ENCODE measurements at places on chromosomes 7 and 10.

DNA sequence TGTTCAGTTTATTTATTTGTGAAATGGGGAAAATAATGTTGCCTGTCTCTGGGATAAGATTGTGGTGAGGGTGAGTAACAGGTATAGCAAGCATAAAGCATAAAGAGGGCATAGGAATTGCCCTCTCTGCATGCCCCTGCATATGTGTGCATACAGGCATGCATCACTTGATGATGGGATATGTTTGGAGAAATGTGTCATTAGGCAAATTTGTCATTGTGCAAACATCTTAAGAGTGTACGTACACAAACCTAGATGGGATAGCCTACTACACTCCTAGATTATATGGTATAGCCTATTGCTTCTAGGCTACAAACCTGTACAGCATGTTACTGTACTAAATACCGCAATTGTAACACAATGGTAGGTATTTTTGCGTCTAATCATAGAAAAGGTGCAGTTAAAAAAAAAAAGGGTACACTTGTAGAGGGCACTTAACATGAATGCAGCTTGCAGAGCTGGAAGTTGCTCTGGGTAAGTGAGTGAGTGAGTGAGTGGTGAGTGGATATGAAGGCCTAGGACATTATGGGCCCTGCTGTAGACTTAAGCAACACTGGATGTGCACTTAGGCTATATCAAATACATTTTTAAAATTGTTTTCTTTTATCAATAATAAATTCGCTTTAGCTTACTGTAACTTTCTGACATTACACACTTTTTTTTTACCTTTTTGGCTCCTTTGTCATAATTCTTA, 386.5 kb upstream of the ANKRD30A start:
- no peak for DNase-seq

GRCh38 chr7:4742051-4742573, 33.3 kb upstream of the AP5Z1 start:
- peak; percentile 35 for DNase-seq

DNA sequence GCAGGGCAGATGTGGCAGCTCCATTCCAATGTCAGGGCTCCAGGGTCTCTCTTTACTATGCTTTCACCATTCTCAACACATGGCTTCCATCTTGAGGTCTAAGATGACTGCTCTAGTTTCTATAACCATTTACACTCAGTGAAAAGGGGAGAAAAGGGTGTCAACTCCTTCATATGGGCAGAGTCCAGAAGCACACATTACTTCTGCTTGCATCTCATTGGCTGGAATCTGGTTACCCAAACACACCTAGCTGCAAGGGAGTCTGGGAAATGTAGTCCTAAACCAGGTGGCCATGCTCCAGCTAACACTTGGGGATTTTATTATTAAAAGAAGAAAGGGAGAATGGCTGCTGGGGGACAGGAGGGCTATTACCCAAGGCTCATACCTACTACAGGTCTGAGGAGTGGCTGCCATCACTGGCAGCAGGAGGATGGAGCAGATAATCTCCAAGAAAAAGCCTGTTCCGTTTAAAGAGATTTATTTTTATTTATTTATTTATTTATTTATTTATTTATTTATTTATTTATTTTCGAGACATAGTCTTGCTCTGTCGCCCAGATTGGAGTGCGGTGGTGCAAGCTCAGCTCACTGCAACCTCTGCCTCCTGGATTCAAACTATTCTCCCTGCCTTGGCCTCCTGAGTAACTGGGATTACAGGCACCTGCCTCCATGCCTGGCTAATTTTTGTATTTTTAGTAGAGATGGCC, 29.1 kb upstream of the LBX1 start:
- no peak for DNase-seq

DNA sequence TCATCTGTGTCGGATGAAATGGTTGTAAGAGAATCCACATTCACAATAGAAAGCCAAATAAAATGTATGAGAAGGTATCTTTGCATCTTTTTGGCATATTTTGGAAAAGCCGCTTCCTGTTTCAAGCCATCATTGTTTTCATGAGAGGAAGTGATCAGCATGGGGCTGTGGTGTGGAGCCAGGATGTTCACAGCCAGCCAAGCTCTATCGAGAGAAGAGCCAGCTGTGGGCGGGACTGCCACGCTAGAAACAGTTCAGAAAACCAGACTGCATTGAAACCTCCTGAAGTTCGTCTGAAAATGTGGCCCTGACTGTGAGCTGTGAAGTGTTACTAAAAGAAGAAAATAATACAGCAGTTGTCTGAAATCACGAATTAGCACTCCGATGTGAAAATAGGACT, 21.2 kb upstream of the NPS start:
- DNase-seq = peak; percentile 33

GRCh38 chr10:128059266-128059981, 66.8 kb downstream of the MKI67 start:
- no peak for DNase-seq

GRCh38 chr7:111041577-111041976, 49.4 kb upstream of the LRRN3 start:
- DNase-seq = no peak

DNA sequence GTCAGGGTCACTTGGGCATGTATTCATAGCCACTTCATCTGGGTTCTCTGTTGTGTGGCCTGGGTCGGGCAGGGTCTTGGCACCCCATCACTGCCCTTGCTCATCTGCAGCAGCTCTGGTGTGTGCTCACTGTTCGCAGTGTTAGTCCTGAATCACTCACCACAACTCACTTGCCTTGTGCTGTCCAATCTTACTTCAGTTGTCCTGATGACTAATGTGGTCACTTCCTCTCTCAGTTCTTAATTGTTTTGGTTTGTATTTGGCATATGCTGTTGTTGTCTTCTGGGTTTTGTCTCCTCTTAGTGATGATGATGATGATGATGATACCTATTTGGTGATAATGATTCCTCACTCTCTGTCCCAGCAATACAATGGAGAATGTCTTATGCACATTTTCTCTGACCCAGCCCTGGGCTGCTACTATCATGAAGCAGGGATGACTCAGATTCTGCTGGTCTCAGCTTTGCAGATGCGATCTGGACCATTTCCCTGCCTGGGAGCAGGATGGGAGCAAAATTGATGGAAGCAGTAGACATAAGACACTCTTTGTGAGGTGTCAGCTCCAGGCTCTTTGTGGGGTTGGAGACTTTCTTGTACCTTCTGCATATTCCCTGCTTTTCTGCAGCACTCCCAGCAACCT, 17.0 kb downstream of the ADRA2A start:
- DNase-seq = no peak

DNA sequence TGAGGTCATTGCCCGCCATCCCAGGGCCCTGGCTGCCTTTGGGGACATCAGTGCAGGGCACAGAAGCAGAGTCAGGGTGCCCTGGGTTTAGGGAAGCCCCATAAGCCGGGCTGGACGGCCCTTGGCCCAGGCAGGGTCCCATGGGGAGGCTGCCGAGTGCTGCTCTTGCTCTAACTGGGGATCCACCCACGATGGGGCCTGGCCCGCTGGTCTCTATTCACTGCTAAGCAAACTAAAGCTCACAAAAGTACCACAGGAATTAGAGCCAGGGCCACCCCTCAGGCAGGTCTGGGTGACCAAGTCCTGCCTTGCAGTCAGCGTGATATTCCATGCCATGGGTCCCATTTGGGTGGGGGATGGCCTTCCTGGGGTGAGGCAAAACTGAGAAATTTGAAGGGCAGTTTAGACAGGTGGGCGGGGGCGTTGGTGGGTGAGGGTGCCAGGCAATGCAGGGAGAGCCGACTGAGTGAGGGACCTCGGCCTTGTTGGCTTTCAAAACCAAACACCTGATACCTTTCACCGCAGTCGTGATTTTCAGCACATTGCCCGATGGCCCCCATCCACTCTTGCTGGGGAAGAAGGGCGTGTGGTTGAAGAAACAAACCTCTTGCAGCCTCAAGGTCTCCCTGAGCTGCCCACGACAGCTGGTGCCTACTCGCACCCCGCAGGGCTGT, 92.8 kb upstream of the PPIF start:
- no peak for DNase-seq

- peak; percentile 78 for DNase-seq
These were observed 361 bp upstream of the PLXDC2 start for GRCh38 chr10:19815731-19816410.

DNA sequence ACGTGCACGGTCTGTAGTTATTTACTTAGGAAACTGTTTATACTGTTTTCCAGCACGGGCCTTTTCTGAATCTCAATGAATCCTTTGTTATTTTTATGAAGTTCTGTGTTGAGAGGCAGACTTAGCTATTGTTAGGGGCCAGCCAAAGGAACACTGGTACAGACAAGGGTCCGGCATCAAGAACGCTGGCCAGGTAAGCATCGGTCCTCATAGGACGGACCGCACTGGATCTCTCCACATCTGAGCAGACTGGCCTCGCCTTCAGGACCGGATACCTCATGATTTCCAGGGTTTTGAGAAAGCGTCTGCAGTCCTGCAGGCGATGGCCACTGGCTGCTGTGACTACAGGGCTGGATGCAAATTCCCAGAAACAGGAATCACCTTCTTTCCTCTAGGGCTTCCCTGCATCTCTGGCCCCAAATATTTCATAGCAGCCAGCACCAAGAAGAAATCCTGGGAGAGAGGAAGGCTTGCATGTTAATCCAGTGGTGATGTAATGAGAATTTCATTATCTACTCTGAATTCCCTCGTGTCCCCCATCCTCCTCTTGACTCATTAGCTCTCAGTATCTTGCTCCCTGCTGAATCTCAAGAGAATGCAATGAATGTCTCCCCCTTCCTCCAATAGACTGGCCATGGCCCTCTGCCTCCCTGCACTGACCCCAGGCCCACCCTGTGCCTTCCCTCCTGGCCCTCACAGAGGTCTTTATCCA, 325.4 kb upstream of the NPVF start:
- DNase-seq = no peak

- no peak for DNase-seq
These were observed 166.9 kb upstream of the SP4 start for GRCh38 chr7:21260939-21261338.

GRCh38 chr10:7527468-7527867, 116.6 kb upstream of the SFMBT2 start:
- no peak for DNase-seq

DNA sequence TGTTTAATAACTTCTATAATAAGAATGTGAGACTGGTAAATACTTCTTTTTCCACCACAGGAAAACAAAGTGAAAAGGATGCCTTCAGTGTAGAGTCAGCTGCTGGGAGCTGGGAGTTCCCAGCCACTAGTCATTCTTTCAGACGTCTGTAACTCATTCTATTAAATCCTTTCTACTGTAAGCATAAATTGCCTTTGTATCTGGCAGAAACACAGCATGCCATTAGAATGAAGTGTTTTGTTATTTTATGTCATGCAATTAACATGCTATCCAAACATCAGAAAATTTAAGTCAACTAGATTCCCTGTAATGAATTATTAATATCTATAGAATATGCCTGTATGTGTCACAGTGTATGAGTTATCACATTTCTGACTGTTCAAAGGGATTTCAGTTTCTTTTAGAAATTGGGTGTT, 14.3 kb downstream of the BPGM start:
- DNase-seq = no peak

DNA sequence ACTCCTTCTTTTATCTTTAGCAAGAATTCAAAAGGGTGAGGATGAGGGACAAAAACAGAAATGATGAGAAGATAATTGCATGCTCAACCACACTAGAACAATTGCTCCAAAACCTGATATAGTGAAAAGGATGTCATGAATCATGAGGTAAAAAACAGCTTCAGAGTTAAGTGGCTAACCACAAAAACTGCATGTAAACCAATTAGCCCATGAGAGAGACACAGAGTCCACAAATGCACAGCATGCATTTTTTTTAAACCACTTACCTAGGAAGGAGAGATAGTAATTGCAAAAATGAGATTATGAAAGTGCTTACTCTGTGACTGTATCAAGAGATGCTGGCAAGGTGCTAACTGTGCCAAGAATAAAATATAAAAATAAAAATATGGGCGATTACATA, 132.9 kb downstream of the MBL2 start:
- DNase-seq = no peak

- DNase-seq = peak; percentile 38
These were observed 16.1 kb upstream of the LAMB4 start for GRCh38 chr7:108146070-108146842.

DNA sequence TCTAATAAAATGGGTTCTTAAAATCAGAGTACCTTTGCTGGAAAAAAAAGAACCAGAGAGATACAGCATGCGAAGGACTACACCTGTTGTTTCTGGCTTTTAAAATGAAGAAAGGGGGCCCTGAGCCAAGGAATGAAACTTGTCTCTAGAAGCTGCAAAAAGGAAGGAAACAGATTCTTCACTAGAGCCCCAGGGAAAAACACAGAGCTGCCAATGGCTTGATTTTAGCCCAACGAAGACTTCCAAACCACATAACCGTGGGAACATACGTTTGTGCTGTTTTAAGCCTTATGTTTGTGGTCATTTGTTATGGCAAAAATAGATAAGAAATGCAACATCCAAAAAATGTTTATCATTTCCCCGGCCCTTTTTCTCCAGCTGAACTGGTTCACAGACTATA, 780.0 kb downstream of the SORCS1 start:
- no peak for DNase-seq

- no peak for DNase-seq
These were observed 320.0 kb downstream of the RPS24 start for GRCh38 chr10:78353636-78354035.

GRCh38 chr10:61990761-61991135, 89.2 kb downstream of the ARID5B start:
- DNase-seq = no peak

DNA sequence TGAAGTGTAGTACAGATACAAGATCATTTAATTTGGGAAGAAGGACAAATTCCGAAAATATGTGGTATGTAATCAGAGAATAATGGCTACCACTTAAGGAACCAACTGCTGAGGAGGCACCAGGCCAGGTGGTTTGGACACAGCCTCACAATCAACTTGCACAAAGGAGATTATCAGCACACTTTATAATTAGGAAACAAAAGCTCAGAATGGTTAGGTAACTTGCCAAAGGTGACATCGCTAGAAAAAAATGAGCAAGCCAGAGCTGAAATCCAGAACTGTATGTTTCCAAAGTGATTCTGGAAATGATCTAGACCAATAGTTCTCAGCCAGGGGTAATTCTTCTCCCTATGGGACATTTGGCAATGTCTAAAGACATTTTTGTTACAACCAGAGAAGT, 36.6 kb downstream of the ERCC6 start:
- DNase-seq = no peak

DNA sequence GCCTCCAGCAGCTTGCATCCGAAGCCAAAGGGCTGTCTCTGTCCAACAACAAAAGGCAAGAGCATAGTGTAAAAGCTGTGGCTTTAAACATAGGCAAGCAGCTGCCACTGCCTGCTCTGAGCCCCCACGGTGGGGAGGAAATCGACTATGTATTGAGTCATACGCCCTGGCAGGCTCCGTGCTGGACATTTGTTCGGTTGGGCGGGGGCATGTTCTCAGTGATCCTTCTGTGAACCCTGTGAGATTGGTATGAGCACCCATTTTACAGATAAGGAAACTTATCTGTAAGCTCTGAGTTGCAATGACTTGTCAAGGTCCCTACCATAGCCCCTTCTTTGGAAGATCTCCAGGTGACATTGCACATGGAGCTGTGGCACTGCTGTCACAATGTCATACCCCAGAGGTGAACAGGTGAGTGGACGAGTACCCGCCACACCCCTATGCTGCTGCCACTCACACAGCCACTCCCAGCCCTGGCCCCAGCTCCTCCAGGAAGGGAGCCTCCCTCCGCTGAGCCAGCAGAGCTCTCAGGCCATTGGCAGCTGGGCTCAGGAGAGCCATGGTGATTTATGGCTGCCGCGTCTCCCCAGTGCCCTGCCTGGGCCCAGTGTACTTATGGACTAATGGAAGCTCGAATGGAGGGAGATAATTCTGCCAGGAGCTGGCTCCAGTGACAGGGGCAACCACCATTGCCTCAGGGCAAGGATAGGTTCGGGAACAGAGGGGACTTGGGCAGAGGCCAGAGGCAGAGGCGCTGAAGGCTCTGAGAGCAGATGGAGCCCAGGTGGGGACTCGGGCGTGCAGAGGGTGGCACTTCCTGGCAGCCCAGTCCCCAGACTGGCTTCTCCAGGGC, 43.7 kb downstream of the UNC5B start:
- DNase-seq = peak; percentile 83
